Activated effector memory CD4-positive, alpha-beta T cell treated with Interleukin-2 at 50 U/mL for 16 hours (primary cell): ENCODE measurements at places on chromosomes 3 and 15.

DNA sequence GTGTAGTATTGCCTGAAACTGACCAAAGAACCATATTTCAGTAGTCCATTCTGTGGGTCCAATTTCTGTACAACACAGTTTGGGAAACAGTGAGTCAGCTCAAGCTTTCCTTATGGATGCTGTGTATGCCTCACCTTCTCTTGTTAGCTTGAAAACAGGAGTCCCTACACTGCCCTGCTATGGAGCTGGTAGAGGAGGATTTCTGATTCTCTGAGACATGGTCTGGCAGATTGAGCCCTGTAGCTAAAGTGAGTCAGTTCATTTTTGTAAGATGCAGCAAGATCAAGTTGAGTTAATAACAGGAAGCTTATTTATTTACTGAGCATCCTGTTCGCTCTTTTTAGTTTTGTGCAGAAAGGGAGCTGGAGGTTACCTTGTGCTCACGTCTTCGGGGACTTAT lies 424.1 kb upstream of the RBMS3 start:
- no peak for DNase-seq

- no peak for DNase-seq
Measured at GRCh38 chr3:42749753-42750231, 23.3 kb downstream of the CCDC13 start.

DNA sequence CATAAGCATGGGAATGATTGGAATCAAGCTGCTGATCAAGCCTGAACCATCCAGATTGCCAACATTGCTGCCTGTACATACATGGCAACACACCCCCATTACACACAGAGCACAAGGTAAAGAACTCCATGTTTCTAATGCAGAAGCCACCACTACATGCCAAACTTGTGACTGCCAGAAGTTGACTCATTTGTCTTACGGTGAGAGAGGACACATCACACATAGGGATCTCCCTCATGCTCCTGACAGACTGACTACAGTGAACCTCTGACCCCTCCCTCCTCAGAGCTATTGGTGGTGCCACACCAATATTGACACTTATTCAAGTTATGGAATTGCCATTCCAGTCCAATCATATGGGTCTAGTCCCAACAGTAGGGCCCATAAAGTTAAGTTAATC lies 42.3 kb downstream of the EFHB start:
- no peak for DNase-seq

- DNase-seq, result no peak
Measured at GRCh38 chr3:67863869-67864268, 209.5 kb upstream of the SUCLG2 start.

GRCh38 chr15:91007266-91007665 lies 12.9 kb upstream of the PRC1 start:
- DNase-seq, result no peak

DNA sequence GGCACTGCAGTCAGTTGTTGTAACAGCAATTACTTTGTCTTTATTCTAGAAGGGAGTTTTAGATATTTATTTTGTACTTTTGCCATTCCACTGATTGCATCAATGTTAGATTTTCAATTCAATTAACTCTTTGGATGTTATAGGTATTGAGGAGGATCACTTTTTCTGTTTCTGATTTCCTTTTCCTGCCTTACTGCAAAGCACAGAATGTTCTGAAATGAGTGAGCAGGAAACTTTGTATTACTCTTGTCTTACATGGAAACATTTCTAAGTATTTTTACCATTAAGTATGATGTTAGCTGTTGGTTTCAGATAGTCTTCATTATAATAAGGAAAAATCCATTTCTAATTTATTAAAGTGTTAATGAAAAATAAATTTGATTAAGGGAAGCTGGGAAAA lies 80.5 kb downstream of the OSBPL10 start:
- DNase-seq, result no peak
